C1 segment of cervical spinal cord (tissue), 14 donors: ENCODE measurements at places on chromosomes 16 and 17.

DNA sequence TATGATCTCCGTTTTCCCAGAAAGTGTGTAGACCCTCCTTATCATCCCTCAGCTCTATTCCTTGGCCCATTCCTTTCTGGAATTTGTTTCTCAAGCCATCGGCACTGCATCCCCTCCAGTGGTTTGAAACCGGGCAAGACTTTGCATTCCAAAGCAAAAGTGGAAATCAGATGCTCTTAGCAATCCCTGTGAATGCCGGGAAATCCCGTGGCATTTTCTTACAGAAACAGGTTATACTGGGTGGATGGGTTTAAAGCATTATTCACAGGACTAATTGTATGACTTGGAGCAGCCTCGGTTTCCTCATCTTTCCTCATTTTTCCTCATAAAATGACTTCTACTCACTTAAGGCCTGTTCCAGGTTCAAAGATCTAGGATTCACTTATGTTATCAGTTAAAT is 52.0 kb downstream of the MAP2K6 start:
- no peak for DNase-seq

DNA sequence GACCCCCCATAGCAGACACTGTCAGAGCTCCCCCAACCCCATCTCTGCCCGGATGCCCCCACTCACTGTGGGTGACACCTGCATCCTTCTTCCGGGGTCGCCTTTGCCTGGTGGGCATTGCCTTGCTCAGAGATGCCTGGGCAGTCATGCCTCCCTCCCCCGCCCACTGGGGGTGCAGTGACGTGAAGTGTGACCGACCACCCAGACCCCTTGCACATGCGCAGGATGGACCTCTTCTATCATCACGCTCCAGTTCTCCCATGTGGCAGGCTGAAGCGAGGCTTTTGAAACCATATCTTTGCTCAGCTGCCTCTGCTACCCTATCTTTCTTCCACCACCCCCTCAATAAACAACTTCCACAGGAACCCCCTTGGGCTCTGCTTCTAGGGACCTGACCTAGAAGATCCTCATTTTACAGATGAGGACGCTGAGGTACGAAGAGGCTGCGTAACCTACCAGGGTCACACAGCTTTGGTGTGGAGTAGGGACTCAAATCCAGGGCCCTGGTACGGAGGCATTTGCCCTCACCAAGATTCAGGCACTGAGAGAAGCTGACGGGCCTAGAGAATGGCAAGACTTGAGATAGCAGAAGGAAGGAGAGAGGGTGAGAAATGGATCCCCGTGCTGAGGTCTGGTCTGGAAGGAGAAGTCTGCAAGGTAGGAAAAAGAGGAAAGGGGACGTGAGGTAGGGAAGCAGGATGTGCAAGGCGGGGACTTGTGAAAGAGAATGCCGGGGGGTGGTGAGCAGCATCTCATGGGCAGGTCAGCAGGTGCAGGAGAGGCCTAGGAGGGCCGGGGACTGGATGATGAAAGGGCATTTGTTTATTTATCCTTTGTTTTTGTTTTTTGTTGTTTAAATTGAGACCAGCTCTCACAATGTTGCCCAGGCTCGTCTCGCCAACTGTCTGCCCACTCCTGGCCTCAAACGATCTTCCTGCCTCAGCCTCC is 14.4 kb downstream of the NLRC5 start:
- DNase-seq = no peak

GRCh38 chr17:19346351-19347255 is 15.9 kb downstream of the B9D1 start:
- DNase-seq = no peak

- DNase-seq = no peak
Observed at GRCh38 chr17:74921769-74922168, 1.3 kb downstream of the USH1G start.

DNA sequence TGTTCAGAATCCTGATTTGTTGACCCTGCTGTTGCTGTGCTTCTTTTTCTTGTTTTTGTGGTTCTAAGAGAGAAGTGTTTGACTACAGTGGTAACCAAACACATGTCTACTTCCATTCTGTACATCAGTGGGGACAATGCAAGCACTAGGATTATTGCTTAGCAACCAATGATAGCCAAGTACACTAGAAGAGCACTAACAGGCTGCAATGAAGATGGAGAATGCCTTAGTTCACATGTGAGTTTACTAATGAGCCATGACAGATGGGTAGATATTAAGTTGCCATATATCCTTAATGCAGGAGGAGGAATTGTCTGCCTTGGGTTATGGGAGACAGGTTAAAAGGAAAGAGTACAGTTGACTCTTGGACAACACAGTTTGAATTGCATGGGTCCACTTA is 8.3 kb downstream of the EFCAB5 start:
- no peak for DNase-seq

- DNase-seq = no peak
Observed at GRCh38 chr17:80328634-80329380, 68.2 kb downstream of the RNF213 start.

- DNase-seq = no peak
Observed at GRCh38 chr17:30920683-30921543, 832 bp upstream of the ADAP2 start.

DNA sequence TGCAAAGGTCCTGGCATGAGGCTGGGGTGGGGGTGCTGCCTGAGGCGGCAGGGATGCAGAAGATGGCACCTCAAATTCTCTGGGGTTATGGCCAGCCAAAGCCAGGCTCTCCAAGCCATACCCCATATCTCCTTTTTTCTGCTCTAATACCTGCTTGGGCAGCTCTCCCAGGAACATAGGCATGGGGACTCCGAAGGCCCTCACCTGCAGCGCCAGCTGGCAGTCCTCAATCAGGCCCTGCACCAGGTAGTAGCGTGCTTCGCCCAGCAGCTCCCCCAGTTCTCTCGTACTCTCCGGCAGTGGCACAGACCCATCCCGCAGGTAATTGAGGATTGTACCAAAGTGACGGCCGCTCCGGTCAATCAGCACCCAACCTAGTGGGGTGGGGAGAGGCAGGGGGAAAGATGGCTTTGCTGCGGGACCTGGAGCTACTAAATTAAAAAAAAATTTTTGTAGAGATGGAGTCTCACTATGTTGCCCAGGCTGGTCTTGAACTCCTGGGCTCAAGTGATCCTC is 3.0 kb downstream of the KCTD13 start:
- DNase-seq = no peak

DNA sequence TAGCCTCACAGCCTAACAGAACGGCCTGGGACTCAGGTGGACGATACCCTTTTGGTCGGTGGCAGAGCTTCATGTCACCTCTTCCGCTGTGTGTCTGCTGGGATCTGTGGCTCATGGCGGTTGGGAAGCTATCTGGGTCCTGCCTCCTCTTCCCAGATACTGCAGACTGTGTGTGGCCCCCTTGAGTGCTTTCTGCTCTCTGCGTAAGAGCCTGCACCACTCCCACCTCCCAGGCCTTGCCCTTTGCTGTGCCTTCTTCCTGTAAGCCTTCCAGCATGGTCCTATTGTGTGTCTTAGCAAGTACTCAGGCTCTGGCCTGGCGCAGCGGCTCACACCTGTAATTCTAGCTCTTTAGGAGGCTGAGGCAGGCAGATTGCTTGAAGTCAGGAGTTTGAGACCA is 17.5 kb upstream of the ADCY7 start:
- DNase-seq = no peak

DNA sequence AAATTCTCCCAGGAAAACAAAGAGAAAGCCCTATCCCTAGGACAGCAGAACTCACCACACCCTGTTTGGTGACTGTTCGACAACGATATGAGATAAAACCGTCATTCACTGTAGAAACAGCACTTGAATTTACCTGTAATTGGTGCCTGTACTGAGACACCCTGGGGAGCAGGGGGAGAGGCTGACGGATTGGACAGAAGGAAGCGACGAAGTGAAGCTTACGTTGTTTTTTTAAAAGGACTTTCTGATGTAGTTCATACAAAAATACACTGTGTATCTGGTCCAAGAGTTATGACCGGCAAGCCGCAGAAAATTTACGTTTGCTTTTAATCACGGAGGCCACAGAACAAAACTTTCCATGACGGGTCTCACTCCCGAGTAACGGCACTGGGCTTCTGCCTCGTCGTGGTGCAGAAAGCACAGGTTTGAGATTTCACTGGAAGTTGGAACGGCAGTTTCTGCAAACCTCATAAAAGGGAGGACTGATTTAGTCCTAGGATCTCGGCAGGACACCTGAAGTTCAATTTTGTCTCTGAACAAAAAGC is 9.7 kb downstream of the NXN start:
- DNase-seq = no peak

DNA sequence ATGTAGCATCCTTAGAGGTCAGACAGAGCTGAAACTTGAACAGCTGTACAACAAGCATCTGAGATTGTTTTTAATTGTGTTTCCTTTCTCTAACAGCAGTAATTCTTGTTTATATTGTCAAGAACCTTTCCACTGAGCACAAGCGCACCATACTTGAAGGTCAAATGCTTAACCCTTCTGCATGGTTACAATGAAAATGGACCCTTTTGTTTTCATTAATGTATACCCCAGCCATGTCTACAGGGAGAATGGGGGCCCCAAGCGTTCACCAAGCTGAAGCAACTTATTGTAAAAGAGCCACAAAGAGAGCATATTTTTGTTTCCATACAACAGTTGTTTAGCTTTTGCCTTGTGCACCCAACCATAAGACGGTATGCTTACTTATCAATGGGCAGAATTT is 210.8 kb downstream of the FTO start:
- DNase-seq = no peak

DNA sequence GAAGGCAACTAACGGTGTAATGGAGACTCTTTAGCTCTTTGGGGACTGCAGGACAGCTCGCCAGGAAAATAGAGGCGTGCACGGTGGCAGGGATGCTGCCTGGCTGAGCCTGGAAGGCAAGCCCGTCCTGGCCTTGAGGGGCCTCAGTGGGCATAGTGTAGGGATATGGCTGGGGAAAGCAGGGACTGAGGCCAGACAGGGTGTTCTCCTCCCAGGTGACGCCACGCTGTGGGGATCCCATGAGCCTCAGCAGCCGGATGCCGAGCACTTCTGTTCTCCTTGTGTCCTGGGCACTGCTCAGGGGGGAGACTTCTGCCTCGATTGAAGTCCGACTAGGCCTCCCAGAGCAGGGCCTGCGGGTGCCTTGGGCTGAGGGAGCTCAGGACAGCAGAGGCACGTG is 89.2 kb downstream of the NPIPB11 start:
- DNase-seq = no peak

- DNase-seq = no peak
Observed at GRCh38 chr17:41496803-41497484, 7.2 kb upstream of the KRT36 start.

DNA sequence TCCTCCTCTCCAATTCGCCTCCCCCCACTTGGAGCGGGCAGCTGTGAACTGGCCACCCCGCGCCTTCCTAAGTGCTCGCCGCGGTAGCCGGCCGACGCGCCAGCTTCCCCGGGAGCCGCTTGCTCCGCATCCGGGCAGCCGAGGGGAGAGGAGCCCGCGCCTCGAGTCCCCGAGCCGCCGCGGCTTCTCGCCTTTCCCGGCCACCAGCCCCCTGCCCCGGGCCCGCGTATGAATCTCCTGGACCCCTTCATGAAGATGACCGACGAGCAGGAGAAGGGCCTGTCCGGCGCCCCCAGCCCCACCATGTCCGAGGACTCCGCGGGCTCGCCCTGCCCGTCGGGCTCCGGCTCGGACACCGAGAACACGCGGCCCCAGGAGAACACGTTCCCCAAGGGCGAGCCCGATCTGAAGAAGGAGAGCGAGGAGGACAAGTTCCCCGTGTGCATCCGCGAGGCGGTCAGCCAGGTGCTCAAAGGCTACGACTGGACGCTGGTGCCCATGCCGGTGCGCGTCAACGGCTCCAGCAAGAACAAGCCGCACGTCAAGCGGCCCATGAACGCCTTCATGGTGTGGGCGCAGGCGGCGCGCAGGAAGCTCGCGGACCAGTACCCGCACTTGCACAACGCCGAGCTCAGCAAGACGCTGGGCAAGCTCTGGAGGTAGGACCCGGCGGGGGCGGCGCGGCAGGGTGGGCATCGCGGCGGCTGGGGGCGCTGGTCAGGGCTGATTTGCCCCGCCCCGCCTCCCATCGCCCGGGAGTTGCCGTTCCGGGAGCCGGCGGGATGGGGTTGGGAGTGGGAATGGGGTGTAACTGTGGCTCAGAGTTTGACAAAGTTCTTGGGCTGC is 567 bp downstream of the SOX9 start:
- no peak for DNase-seq

DNA sequence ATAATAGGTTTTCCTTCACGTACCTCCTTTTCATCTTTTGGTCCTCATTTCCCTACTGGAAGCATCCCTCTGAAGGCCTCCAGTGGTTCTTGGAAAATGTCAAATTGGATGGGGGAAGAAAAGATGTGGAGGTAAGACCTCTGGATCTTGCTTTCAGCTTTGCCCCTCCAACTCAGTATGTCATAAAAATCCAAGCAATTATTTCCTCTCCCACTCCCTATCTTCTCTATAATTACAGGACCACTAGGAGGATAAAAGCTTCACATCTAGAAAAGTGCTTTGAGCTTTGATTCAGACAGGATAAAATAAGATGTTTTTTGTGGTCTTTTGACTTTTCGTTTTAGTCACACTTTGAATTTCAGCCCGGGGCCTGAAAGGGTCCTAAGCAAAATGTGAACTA is 1.7 kb downstream of the TTLL6 start:
- DNase-seq = no peak

- no peak for DNase-seq
Observed at GRCh38 chr16:85227946-85228862, 115.9 kb upstream of the CIBAR2 start.

DNA sequence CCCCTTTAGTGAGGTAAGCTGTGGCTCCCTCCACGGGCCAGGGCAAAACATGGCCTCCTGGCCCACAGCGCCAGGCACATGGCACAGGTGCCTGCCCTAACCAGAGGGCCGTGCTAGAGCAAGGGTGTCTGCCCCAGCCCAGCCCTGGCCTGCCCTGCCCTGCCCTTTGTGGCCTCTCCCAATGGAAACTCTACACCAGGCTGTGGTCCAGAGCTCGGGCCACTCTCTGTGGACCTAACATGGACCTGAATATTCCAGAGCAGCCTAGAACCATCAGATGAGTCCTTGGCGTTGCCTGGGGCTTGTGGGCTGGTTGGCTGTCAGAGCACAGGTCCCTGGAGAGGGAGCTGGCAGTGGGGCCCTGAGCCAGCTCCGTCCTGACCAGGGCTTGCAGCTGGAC is 8.0 kb upstream of the MRPL12 start:
- DNase-seq = no peak

- no peak for DNase-seq
Observed at GRCh38 chr16:85984231-85984880, 85.4 kb downstream of the IRF8 start.

DNA sequence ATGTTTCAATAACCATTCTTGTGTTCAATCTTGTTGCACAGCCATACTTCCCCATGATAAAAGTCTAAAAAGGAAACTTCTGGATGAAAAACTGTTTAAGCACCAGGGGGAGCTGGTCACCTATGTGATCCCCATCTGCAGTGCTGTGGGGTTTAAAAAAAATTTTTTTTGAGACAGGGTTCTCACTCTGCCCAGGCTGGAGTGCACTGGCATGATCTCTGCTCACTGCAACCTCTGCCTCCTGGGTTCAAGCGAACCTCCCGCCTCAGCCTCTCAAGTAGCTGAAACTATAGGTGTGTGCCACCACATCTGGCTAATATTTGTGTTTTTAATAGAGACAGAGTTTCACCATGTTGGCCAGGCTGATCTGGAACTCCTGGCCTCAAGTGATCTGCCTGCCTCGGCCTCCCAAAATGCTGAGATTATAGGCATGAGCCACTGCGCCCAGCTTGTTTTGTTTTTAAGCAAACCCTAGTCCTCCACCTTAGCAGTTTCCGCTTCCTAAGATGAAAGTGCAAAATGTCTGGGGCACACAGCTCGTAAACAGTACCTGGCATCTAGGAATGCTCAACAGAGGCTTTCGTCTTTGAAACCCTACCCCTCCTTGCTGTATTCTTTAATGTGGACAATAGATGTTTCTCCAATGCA is 25.4 kb downstream of the DNAJA2 start:
- DNase-seq = no peak

GRCh38 chr16:69286941-69287713 is 24.0 kb upstream of the VPS4A start:
- DNase-seq = no peak
